Glomerular endothelial cell (primary cell): ENCODE measurements at places on chromosomes 4 and X.

GRCh38 chrX:40953369-40953768 is 131.9 kb upstream of the USP9X start:
- no peak for DNase-seq

GRCh38 chr4:71449878-71450277 is 111.1 kb downstream of the SLC4A4 start:
- DNase-seq, result no peak

DNA sequence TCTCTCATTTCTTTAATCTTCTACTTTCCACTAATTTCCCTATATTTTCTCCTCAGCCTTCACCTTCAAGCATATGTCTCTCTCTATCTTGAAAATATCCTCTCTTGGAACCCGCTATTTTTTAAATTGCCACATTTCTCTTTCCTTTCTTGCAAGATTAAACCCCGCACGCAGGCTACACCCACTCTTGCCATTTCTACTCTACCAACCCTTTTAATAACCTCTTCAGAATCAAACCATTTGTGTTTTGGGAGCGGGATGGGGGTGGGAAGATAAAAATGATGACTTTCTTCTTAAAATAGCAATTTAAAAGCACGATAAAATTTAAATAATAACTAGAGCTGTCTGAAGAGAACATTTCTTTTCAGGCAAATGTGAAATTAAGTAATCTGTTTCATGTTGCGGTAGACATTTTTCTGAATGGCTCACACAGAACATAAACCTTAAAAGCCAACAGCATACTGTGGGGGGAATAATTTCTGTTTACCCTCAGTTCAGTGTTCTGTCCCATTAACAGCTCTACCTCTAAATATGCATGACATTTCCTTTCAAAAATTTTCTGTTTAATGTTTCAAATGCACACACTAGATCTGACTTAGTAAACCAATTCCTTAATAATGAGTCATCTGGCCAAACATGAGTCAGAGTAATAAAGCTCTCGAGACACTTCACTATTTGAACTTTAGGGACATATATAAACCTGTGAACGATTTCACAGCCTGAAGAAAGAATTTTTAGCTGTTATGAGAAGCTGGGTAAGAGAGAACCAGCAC is 20.5 kb downstream of the ARSJ start:
- DNase-seq, result peak; percentile 97

DNA sequence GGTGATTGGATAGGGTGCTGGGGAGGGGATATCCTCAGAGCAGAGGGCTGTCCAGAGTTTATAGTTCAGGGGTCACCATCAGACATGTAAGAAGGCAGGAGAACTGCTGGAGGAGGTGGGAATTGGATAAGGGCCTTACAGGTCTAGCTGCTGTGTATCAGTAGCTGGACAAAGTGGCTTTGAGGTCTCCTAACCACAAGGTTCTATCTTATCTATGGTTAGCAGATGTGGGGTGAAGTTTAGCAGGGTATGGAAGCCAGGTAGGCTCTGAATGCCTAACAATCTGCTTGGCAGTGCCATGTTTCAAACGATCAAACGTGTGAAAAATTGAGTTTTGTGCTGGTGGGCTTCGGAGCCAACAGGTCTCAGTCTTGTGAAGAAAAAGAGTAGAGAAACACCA is 32.1 kb upstream of the MAGEA8 start:
- DNase-seq, result no peak

GRCh38 chrX:136227948-136228838 is 23.0 kb downstream of the MAP7D3 start:
- no peak for DNase-seq

DNA sequence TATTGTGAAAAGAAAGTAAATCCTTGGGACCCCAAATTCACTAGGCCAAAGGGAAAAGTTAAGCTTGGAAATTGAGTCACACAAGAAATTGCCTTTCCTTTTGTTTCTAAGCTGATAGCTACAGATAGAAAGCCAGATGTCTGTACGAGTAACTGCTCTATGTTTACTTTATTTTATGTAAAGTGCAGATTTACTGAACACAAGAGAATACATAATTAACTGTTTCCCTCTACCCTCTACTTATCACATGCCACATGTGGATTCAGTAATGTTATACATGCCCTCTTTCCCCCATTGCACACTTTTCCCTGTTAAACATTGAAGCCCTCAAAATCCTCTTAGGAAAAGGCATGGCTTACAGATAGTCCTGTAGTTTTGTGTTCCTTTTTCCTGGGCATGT is 16.5 kb upstream of the TDO2 start:
- DNase-seq, result no peak

GRCh38 chrX:13309631-13310030 is 10.2 kb downstream of the ATXN3L start:
- DNase-seq, result no peak

DNA sequence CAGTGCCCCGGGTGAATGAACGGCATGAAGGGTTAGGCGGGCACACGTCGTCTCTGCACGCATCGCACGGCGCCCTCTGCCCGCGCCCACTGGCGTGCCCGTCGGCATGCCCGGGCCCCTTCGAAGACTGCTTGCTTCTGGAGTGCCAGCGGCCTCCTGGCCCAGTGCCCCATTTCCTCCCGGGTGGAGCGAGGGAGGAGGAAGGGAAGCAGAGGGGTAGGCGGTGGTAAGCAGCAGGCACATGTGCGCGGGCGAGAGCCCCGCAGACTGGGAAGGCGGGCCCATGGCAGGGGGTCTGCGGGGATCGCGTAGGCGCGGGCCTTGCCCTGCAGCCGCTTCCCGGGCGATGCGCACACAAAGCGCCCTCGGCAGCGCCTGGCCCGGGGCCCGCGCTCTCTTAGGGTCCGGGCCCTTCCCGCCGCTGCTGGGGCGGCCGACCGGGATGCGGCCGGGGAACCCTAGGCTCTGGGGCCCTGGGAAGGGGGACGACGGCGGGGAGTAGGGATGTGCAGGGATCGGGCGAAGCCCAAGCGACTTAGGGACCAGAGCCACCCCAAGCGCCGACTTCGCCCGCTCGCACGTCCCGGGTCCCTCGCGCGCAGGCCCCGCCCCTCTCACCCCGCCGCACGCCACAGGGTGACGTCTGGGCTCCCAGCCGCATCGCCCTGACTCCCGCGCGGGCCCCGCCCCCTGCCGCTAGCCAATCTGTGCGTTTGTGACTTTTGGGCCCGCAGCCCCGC is 866 bp upstream of the EMD start:
- no peak for DNase-seq

GRCh38 chr4:74969507-74970474 is 36.9 kb downstream of the PARM1 start:
- no peak for DNase-seq

GRCh38 chr4:78510681-78511080 is 40.9 kb upstream of the ANXA3 start:
- no peak for DNase-seq

GRCh38 chr4:133483600-133484246 is 334.6 kb downstream of the PCDH10 start:
- DNase-seq, result peak; percentile 20

GRCh38 chr4:10746371-10747171 is 62.0 kb upstream of the CLNK start:
- no peak for DNase-seq

DNA sequence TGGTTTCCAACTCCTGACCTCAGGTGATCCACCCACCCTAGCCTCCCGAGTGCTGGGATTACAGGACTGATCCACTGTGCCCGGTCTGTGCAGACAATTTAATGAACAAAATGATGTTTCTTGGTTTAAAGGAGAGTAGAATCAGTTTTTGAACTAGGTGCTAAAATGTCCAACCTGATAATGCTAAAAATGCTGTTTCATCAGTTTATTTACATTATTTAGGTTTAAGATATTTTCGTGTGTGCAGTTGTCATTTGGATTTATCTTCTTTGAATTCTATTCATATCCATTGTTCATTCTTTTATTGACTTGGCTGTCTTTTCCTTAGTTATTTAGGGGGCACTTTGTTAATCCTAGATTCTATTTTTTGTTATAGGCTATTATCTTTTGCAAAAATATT is 18.0 kb upstream of the GABRB1 start:
- DNase-seq, result no peak

DNA sequence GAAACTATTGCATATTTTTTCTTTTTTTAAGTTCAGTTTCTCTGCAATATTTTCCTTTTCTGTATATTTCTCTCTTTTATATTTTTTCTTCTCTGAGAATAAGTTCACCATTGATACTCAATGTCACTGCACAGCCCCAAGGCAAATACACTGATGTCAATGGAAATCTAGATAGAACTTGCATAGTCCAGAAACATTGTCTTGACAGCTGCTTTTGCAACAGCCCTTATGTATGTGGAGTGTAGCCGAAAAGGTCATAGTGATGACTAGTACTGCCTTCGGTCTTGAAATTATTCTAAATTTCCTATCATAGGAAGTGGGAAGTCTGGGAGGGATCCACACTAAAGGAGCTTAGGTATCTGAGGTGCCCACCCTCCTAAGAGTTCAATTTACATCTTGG is 150.0 kb downstream of the SPOCK3 start:
- DNase-seq, result no peak

GRCh38 chr4:30600246-30601017 is 119.7 kb upstream of the PCDH7 start:
- no peak for DNase-seq

- DNase-seq, result no peak
Measured at GRCh38 chr4:7620814-7621176, 186.1 kb upstream of the PSAPL1 start.

- DNase-seq, result no peak
Measured at GRCh38 chrX:73348977-73349376, 97.9 kb upstream of the CDX4 start.
